ENCODE measurements at places on chromosomes 5 and 9.

GRCh38 chr9:121718084-121718483 is 66.7 kb downstream of the DAB2IP start:
- no peak for DNase-seq

- no peak for DNase-seq
These were observed 13.1 kb downstream of the PTGR1 start for GRCh38 chr9:111586378-111586777.

- no peak for DNase-seq
These were observed 19.0 kb downstream of the CTXN3 start for GRCh38 chr5:127667926-127668325.

DNA sequence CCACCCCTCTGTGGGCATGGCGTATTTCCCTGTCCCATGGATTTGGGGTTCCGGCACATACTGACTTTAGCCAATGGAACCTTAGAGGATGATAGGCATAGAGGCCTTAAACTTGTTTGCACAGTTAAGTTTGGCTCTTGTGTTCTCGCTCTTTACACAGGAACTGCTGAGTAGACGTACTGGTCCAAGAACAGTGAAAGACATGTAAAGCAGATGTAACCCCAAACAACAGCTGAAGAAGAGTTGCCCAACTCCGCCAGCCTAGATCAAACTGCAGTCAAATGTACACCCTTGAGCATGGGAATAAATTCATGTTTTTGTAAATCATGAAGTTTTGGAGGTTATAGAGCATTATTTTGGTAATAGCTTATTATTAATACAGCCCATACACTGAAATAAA is 260.0 kb upstream of the NREP start:
- no peak for DNase-seq

DNA sequence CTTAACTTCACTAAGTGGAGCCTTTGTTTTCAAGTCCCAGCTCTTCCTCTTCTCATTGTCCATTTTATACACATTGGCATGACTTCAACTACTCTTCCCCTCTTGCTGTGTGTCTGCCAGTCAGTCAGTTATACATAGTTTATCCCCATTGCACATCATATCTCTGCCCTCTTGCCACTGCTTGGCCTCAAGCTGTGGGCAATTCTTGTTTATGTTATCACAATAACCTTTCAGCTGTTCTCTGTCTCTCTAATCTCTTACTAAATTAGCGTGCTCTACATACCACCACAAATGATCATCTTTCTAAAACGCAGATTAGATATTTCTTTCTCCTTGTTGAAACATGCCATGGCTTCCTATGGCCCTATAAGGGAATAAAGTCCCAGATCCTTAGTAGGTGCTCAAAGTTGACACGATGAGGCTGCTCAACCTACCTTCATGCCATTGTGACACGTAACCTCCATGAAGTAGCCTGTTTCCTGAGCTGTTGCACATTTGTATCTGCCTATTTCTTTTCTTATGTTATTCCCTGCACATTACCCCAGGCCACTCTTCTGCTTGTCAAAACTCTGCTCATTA is 239.3 kb downstream of the GAS1 start:
- no peak for DNase-seq

GRCh38 chr5:112960315-112960714 is 16.3 kb upstream of the DCP2 start:
- peak; percentile 41 for DNase-seq

- peak; percentile 82 for DNase-seq
These were observed 2.1 kb downstream of the ANP32B start for GRCh38 chr9:97985058-97985861.

- no peak for DNase-seq
These were observed 257.1 kb downstream of the AOPEP start for GRCh38 chr9:94983552-94983951.

GRCh38 chr5:157596487-157596886 is 20.9 kb upstream of the ADAM19 start:
- no peak for DNase-seq

DNA sequence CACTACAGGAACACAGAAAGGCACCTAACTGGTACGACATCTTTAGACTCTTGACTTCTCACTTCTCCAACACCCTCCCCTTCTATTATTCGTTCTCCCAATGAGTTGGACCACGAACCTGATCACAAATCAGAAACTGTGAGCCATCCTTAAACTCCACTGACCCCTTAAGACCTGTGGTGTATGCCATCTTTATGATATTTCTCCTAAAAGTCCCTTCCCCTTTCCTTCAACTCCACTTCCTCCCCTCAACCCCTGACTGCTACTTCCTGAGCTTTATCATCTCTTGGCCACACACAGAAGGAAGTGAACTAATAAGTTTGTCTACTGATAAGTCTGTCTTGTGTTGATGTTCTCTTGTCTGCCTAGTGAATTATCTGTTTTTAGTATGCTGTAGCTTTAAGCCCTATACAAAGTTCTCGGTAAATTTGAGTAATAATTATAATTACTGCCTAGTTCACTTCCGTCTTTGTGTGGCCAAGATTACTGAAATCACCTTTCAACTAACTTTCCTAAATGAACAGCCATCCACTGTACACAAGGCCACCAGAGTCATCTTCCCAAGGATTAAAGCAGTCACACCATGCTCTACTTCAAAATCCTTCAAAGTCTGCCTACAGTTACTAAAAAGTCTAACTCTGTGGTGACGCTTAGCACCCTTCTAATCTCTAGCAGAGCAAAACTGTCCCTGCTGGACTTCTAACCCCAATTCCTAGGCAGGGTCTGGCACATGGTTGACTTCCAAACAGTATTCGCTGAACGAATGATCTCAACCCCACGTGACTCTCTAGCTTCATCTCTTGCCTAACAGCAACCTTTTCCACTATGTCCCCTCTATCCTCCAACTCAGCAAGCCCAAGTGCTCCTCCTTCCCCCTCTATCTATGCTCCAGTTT is 23.2 kb downstream of the ELOVL7 start:
- DNase-seq = no peak

DNA sequence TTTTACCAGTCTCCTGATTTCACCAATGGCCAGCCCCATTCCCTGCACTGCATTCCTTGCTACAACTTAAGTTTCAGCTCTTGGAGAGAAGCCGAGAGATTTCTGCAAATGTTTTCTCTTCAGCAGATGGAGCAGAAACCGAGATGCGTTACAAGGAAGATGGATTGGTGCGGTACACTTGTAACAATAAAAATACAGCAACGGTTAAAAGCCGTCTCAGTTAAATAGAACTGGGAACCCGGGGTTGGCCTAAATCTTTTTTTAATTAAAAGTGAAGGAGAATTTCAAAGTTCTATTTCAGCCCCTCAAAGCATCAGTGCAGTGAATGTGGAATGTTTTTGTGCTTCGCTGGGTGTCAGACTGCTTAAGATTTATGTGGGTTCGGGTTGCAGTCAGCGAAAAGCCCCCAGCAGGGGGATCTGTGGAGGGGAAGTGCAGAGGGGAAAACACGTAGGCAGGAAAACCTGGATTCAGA is 19.8 kb downstream of the BRINP1 start:
- DNase-seq = no peak

DNA sequence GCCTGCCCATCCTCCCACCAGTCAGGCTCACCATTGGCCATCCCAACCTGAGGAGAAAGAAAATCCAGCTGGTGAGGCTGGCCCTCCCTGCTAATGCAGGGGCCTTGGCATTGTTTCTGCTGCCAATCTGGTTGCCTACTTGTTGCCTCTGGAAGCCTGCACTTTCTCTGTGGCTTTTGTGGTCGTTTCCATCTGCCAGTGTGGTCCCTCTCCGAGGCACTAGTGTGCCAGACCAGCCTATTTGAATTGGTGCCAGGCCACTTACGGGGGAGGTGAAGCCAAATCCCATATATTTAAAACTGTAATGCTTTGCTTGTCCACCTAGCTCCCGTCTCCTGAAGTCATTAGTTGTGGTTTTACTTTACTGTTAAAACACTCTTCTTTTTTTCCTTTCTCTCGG is 213.4 kb upstream of the ADAMTSL1 start:
- DNase-seq = peak; percentile 1

DNA sequence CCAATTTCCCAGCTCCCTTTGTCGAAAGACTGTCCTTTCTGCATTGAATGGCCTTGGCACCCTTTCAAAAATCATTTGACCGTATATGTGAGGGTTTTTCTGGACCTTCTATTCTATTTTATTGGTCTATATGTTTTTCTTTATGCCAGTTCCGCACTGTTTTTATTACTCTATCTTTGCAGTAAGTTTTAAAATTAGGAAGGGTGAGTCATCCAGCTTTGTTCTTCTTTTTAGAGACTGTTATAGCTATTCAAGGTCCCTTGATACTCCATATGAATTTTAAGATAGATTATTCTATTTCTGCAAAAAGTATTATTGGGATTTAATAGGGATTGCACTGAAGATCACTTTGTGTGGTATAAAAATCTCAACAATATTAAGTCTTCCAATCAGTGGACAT is 44.2 kb upstream of the STARD4 start:
- DNase-seq = no peak

- DNase-seq = no peak
These were observed 57.1 kb downstream of the PSD2 start for GRCh38 chr5:139852696-139853095.

GRCh38 chr5:31413030-31413812 is 118.7 kb downstream of the DROSHA start:
- DNase-seq = no peak

GRCh38 chr5:78483809-78484521 is 123.5 kb downstream of the SCAMP1 start:
- no peak for DNase-seq

DNA sequence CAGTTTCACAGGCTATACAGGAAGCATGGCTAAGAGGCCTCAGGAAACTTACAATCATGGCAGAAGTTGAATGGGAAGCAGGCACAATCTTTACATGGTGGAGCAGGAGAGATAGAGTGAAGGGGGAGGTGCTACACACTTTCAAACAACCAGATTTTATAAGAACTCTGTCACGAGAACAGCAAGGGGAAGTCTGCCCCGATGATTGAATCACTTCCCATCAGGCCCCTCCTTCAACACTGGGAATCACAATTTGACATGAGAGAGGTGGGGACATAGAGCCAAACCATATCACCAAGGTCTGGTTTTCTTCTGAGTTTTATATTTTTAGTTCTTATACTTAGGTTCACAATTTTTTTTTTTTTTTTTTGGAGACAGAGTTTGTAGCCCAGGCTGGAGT is 16.1 kb downstream of the ZCCHC9 start:
- no peak for DNase-seq

DNA sequence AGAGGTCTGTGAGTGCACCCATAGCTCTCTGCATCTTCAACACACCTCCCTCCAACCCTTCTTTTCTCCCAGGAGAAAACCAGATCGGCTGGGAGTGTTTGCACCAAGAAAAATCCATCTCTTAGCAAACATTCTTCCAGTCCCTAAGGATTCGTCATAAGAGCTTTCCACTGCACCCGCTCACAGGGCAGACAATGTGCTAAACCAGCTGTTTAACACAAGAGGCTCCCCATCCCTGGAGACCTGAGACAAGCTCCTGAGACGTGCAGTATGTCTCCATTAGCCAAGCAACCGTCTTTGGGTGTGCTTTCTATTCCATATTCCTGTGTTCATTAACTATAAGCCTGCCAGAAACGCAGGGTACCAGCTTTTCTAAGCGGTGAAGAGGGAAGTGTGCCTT is 93.6 kb upstream of the ZNF462 start:
- no peak for DNase-seq

- DNase-seq = peak; percentile 33
These were observed 571 bp downstream of the CNTFR start for GRCh38 chr9:34588671-34589635.

- peak; percentile 83 for DNase-seq
These were observed 46.3 kb downstream of the AOPEP start for GRCh38 chr9:94772639-94773303.

GRCh38 chr9:124346347-124347163 is 68.7 kb downstream of the PSMB7 start:
- no peak for DNase-seq

DNA sequence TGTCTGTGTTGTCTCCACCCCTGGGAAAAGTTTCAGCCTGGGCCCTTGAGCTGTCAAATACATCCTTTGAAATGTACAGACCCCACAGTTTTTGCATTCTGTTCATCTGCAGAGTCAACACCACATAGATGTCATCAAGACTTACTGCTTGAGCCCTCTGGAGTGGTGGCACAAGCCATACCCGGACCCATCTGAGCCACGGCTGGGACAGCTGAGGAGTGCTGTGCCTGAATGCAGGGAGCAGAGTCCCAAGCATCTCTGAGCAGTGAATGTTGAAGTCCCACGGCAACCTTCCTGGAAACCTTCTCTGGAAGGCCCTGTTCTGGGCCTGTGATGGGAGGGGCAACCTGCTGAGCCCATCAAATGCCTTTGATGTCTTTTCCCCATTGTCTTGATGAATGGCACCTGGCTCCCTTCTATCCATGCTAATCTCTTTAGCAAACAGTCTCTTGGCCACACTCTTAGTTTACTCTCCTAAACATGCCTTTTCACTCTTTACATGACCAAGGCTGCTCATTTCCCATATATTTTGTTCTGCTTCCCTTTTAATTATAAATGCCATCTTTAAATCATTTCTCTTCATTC is 92.5 kb downstream of the ATPSCKMT start:
- peak; percentile 96 for DNase-seq

DNA sequence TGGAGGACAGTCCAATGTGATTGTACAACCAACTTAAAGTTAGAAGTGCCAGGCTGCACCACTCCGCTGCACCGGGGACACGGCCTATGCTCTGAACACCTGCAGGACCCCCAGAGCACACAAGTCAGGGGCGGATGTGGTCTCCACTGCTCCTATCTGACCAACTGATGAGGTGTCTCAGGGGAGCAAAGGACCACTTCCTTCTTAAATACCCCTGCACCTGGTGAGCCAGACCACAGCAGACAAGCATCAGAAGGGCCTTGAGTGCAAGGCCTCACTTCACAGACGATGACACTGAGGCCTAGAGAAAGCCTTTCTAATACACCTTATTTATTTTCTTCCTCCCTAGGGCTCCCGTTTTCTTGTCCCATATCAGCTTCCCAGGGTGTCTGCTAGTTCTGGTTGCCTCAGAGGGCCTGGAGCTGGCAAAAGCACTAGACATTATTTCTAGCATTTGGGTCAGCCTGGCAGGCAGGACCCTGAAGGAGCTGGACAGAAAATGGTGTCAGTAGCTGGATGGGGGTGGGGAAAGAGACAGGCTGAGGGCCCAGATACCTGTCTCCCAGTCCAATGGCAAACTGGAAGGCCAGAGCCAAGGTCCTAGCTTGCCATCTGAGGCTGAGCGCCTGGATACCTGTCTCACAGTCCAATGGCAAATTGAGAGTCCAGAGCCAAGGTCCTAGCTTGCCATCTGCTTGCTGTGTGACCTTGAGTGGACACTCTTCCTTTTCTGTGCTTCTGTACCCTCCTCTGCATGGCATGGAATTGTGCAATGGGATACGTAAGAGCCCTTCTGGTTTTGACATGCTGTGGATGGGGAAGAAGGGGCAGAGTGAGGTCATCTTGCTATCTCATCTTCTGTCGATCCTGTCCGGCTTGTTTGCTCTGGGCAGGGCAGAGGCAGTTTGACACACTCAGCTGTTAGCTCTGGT is 9.0 kb downstream of the CCDC69 start:
- DNase-seq = peak; percentile 29
